ENCODE measurements at places on chromosomes 16 and 17. TPM values are rescaled to one million over a fixed set of nuclear protein-coding genes. Genes with fewer than 3 reads are reported as not detected.

- DNase-seq: no peak
Observed at GRCh38 chr16:56279132-56279531, 87.8 kb downstream of the GNAO1 start.

DNA sequence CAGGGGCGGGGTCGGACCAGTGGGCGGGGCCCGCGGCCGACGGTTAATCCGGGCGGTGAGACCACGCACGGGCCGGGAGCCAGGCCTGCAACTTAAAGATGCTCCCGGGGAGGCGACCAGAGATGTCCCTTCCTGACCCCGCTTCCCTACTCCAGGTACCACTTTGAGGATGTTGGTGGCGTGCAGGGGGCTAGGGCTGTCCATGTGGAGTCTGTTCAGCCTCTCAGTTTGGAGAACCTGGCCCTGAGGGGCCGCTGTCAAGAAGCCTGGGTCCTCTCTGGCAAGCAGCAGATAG is 580 bp downstream of the RANGRF start:
- DNase-seq: no peak

TANC2 gene
- polyA plus RNA-seq: 8.5 TPM

CARD14 gene
- 3.1 TPM for polyA plus RNA-seq

DNA sequence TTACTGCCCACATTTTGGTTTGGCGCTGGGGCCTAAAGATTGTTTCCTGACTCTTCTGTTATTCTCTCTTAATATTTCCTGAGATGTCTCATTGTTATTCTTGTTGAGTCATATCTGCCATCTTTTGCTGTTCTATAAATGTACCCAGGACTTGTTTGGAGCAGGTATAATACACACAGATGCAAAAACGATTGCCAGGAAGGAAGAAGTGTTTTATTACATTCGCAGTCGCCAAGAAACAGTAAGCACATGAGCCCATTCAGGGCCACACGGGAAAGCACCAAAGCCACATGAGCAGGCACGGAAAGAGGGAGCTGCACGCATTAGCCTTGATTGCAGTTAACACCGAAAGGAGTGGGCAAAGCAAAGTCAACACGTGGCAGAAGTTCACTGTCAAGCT is 70.2 kb downstream of the ARHGAP44 start:
- no peak for DNase-seq

DNA sequence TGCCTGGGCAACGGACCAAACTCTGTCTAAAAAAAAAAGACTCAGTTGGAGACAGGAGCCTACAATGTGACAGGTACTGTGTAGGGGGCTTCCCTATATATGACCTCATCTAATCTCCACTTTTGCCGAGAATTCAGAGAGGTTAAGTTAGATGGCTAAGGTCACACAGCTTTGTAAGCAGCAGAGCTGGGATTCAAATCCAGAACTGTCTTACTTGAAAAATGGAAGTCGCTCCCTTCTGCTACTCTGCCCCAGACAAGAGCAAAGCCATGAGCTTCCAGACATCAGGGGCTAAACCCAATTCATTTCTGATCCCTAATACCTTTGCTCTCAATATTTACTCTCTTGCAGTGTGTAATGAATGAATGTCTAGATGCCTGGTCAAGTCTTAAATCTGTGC is 41.5 kb upstream of the ABCC12 start:
- no peak for DNase-seq

PIPOX gene
- 35.4 TPM for polyA plus RNA-seq

GRCh38 chr17:77995146-77995852 is 36.8 kb downstream of the TNRC6C start:
- no peak for DNase-seq

DNA sequence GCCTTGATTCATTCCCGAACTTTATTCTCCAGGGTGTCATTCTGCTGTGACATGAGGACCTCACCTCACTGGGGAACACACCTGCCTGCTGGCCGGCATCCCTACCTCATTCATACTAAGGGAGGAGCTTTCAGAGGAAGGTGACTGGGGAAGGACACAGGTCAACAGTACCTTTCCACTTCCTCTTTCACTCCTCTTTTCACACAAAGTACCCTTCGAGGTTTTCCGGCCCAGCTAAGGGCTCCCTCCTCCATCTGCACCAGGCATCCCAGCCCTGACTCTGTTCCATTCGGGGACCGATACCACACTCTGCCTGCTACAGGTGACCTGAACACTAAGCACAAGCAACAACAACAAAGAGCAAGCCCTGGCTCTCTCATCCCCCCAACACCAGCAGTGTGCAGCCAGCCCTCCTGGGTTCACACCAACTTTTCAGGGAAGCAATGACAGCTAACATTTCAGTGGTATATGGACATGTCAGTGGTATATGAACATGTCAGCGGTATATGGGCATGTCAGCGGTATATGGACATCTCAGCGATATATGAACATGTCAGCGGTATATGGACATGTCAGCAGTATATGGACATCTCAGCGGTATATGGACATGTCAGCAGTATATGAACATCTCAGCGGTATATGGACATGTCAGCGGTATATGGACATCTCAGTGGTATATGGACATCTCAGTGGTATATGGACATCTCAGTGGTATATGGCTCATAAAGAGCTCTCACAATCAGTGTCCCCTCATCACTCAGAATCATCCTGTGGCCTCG is 16.0 kb downstream of the TRIM25 start:
- no peak for DNase-seq

CAMTA2 gene
- 70.0 TPM for polyA plus RNA-seq

- DNase-seq: no peak
Observed at GRCh38 chr16:88956546-88957432, 20.2 kb downstream of the CBFA2T3 start.

DNA sequence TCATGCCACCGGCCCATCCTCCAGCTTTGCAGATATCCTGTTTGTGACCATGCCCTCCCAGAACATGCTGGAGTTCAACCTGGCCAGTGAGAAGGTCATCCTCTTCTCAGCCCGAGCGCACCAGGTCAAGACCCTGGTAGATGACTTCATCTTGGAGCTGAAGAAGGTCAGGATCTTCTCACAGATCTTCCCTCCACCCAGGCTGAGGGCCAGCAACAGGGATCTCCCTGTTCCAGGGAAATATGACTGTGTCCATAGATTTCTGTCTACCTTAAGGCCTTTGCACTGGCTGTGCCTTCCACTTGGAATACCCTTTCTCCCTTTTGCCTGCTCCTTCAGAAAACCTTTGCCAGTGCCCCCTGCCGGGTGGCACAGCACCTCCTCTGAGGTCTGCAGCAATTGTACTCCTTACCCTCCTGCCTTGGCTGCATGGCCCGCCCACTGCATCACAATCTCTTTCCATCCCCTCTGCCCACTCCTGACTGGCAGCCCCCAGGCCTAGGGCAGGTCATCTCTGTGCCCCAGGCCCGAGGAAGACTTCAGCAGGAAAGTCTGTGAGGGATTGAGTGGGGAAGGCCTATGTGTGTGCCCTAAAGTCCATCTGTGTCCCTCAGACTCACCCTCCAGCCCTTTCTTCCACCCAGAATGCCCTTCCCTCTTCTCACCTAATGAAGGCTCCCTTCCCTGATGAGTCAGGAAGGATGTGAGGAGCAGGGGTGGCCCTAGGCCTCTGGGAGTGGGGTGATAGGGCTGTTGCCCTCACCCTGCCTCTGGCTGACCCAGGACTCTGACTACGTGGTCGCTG is 27.3 kb upstream of the ALKBH5 start:
- DNase-seq: no peak

GRCh38 chr16:79845734-79846135 is 245.2 kb upstream of the MAF start:
- no peak for DNase-seq

GRCh38 chr17:35809855-35810461 is 674 bp downstream of the TAF15 start:
- no peak for DNase-seq

- no peak for DNase-seq
Observed at GRCh38 chr17:69757688-69758430, 317.2 kb upstream of the KCNJ16 start.

Data from small intestine (tissue), 16 donors.